Midbrain (tissue), 1 donor: ENCODE measurements at places on chromosomes 16 and 17.

DNA sequence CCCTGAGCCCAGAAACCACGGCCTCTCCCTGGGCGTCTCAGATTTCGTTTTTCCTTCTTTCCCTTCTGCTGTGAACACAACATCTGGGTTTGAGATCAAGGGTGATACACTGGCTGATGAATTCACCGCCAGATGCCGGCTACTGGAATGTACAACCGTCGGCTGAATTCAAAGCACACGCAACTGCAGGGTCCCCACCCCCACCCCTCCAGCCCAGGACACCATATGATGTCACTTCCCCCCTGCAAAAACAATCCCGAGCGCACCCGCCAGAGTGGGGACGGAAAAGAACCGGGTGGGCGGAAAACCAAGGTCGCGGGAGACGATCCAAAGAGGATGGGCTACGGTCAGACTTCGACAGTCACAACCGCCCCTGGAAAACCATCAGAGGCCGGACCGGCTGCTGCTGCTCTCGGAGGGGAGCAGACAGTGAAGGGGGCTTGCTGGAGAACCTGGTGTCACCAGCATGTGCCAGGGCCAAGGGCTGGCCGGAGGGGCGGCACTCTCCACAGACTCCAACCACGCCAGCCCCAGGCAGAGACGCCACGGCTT lies 23.3 kb downstream of the CEP295NL start:
- no peak for DNase-seq

GRCh38 chr16:54240271-54241129 lies 46.1 kb downstream of the IRX3 start:
- peak; percentile 3 for DNase-seq

GRCh38 chr16:14151256-14152030 lies 80.3 kb downstream of the MRTFB start:
- no peak for DNase-seq

DNA sequence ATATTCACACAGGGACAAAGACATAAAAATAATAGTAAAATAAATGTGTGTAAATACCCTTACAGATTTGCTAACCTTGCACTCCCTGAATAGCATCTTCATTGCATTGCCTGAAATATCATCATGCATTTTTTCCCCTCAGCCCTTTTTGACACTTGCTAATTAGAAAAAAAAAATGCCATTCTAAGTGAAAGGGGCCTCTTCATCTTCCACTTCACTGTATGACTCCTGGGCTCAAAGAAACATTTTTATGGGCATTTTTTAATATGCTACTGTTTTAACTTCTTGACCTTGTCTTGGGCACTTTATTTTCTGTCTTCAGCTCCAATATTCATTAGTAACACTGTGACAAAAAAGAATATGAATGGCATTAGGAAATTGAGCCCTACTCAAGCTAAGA lies 1424.4 kb downstream of the CDH8 start:
- no peak for DNase-seq

- no peak for DNase-seq
Measured at GRCh38 chr16:56628486-56629350, 3.1 kb downstream of the MT1E start.
